PC-9 (cell line): ENCODE measurements at places on chromosomes 1 and 21. TPM values are rescaled to one million over a fixed set of nuclear protein-coding genes. Genes with fewer than 3 reads are reported as not detected.
A peak's percentile ranks its signal among the peaks of the same experiment; 100 is the strongest.

DNA sequence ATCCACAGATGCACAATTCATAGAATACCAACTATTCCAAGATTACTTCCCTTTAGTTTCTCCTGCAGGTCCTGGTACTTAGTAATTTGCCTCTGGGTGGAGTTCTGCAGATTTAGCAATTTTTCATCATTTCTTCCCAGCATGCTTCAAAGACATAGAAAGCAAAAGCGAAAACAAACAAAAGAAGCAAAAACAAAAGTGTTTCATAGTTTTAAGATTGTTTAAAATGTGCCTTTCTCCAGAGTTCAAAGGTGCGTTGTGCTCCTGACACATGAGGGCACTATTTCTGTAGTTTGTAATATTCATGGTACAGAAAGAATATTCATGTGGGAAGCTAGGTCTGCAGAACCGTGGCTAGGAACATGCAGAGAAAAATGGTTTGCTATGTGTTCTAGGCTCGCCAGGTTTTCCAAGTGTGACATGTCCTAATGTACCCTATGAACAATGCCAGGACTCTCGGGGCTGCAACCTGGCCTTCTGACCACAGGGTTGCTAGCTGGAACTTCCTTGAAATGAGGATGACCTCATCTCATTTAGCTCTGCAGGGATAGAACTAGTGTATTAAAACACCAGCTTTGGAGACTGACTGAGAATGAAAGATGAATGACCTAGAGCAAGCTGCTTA is 30.0 kb upstream of the RCSD1 start:
- DNase-seq, result peak; percentile 23

- DNase-seq, result no peak
Observed at GRCh38 chr1:6638226-6638625, 13.6 kb downstream of the THAP3 start.

GRCh38 chr1:228507961-228508652 is 20.9 kb downstream of the RNF187 start:
- DNase-seq, result no peak

Gene C8B
- total RNA-seq, result not detected in 2 replicates

GRCh38 chr1:236829085-236829484 is 34.0 kb downstream of the MTR start:
- DNase-seq, result no peak

GRCh38 chr1:55560266-55560665 is 345.1 kb upstream of the USP24 start:
- DNase-seq, result no peak

Gene ASCL5
- 0.24 and 0.38 TPM in 2 replicates for total RNA-seq

Gene SLAMF9
- total RNA-seq, result 0.58 and 0.94 TPM in 2 replicates

Gene PKNOX1
- 8.9 and 17.1 TPM in 2 replicates for total RNA-seq

Gene SPATA6
- not detected in 2 replicates for total RNA-seq

GRCh38 chr1:2496087-2496622 is 20.1 kb downstream of the PLCH2 start:
- DNase-seq, result no peak

DNA sequence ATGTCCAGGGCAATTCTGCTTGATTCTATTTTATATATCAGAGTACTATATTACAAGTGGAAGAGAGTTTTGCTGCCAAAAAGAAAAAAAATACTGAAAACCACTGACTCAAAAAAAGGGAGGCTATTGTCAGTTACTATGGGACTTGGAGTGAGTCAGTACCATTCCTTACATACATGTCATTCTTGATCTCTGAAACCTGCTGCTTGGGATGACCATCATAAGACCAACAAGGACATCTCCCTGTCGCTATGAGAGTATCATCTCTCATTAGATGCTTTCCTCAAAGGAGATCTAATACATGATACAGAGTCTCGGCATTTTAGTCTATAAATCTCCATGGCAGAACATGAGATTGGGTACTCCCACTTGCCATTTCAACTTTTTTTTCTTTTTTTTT is 11.8 kb upstream of the INPP5B start:
- no peak for DNase-seq

GRCh38 chr1:20102875-20103274 is 16.5 kb downstream of the PLA2G2D start:
- DNase-seq, result no peak

DNA sequence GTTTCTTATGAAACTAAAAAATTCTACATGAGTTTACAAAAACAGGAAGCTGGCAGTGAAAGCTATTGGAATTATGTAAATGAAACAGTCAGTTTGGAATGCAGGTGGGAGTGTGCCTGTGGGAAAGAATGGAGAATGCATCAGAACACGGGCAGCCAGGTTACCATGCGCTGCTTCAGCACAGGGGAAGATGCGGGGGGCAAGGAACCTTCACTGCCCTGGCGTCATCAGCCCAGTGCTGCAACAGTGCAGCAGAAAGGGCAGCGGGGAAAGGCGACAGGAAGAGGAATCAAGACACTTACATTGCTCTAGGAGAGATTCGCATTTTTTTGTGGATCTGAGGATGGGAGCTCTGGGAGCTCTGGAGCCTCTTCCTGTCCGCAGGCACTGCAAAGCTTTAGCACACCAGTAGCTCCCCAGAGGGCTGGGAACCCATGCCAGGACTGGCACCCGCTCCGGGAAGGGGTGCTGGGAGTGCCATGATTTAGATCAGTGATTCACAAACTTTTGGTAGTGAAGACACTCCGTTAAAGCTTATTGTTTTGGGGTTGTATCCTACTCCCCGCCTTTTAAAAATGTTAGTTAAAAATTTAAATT is 64.1 kb upstream of the WDR26 start:
- DNase-seq, result peak; percentile 89

Gene AMY1C
- total RNA-seq, result not detected in 2 replicates

DNA sequence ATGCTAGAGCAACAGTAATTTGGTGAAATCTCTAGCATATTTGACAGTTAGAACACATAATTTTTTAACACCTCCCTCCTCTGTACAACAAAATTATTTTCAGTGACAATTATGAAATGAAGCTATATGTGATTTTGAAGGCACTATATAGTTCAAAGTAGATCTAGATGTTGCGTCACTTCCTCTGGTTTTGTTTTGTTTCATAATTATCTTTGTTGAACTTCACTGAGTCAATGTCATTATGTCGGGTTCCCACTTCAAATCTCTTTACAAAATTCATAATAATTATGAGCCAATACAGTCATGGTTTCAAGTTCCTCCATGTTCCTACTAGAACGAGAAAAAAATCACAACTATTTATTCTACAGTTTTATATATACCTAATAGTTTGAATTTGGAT is 254.8 kb upstream of the PLXNA2 start:
- DNase-seq, result no peak

GRCh38 chr1:50091068-50091467 is 17.7 kb upstream of the ELAVL4 start:
- no peak for DNase-seq
